ENCODE measurements at places on chromosomes 11 and 22.

GRCh38 chr11:126560221-126560620 lies 204.7 kb downstream of the ST3GAL4 start:
- DNase-seq: no peak

GRCh38 chr22:32795214-32795596 lies 6.3 kb upstream of the TIMP3 start:
- no peak for DNase-seq

- DNase-seq: no peak
Observed at GRCh38 chr11:76077575-76078150, 128.6 kb downstream of the WNT11 start.

GRCh38 chr11:2460540-2461252 lies 15.9 kb downstream of the KCNQ1 start:
- no peak for DNase-seq

DNA sequence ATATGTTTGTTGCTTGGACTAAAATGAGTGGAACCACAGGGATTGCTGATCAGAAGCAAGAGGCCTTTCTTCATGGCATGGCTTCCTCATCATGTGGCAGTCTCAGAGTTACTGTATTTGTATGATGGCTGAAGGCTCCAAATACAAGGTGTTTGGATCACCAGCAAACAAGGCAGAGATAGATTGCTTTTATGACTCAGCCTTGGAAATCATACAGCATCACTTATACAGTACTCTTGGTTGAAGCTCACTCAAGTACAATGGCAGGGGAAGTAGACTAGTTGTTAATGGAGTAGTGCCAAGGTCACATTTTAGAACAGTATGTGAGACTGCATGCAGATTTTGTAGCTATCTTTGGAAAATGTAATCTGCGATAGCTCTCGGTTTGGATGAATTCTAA lies 16.6 kb downstream of the CAPRIN1 start:
- no peak for DNase-seq

- no peak for DNase-seq
Observed at GRCh38 chr11:82233201-82233600, 500.5 kb downstream of the FAM181B start.

DNA sequence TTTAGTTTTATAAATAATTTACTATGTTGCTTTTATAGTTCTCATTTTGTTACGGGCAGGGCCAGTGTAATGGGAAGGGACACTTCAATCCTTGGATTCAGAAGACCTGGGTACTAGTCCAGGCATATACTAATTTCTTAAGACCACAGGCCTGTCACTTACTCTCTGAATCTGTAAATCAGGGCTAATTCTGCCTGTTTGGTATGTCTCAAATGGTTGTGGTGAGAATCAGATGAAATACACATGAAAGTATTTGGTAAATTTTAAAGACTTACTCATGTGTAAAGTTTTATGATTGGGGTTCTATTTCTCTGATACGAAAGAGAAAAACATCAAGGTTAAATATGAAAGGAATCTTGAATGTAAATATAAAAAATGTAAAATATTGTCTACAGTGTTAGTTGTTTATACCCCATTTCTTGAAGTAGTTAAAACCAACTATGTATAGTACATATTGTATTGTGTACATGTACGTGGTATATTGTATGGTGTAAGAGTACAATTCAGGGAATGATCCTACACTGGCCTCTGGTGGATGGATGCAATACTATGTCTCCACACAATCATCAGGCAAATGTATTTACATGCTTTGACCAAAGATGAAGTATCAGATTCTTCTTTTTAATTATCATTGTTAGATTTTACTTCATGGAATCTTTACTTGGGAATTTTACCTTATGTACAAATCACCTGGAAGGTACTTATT lies 24.5 kb upstream of the RAG2 start:
- DNase-seq: no peak

- DNase-seq: no peak
Observed at GRCh38 chr11:111819829-111820237, 51.5 kb downstream of the ALG9 start.

DNA sequence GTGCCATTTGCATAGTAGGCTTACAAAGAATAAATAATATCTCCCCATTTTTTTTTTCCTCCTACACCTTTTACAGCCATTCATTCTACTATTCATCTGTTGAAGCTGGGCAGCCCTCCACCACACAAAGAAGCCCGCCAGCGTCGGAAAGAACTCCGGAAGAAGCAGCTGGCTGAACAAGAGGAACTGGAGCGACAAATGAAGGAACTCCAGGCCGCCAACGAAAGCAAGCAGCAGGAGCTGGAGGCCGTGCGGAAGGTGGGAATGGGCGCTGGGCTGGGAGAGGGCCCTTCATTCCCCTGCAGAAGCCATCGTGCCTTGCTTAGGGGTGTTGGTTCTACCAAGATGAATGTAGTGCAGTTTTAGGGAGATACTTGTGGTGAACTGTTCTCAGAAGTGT lies 68.6 kb downstream of the SWAP70 start:
- DNase-seq: no peak

- no peak for DNase-seq
Observed at GRCh38 chr11:110874437-110875030, 162.3 kb upstream of the ARHGAP20 start.

DNA sequence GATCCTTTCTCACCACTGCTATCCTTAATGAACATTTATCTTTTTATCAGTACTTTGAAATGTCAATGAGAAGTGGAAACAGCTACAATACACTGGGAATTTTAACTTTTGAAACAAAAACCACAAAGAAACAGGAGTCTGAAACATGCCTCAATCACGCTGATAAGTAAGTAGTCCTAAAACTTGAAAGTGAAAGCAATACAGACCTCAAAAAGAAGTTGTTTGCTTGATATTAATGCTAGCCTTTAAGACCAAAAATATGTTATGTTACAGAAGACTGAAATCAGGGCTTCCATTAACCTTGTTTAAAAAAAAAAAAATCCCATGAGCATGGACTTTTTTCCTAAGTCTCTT lies 21.3 kb downstream of the PHF21A start:
- DNase-seq: no peak

Data from stimulated activated CD8-positive, alpha-beta memory T cell treated with anti-CD3 and anti-CD28 coated beads, Interleukin-7, amount 100 ng/mL, for 24 hours (primary cell).